ENCODE measurements at places on chromosomes 4 and X.

DNA sequence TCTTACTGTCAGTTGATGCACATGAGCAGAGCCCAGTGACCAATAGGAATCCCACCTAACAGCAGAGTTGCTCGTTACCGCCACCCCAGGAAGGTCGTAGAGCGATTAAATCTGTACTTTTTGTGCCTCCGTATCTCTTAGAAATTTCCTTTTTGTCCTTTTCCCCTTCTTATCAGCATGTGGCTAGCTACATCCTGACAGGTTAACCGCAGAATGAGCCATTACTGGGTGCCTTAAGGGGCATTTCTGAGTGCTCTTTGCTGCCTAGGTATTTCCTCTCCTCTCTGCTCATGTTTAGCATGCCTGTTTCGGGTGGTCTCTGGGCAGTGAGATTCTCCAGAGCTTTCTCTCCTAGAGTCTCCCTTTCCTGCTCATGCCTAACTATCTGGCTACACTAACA, 530.5 kb downstream of the FAM133A start:
- no peak for DNase-seq

DNA sequence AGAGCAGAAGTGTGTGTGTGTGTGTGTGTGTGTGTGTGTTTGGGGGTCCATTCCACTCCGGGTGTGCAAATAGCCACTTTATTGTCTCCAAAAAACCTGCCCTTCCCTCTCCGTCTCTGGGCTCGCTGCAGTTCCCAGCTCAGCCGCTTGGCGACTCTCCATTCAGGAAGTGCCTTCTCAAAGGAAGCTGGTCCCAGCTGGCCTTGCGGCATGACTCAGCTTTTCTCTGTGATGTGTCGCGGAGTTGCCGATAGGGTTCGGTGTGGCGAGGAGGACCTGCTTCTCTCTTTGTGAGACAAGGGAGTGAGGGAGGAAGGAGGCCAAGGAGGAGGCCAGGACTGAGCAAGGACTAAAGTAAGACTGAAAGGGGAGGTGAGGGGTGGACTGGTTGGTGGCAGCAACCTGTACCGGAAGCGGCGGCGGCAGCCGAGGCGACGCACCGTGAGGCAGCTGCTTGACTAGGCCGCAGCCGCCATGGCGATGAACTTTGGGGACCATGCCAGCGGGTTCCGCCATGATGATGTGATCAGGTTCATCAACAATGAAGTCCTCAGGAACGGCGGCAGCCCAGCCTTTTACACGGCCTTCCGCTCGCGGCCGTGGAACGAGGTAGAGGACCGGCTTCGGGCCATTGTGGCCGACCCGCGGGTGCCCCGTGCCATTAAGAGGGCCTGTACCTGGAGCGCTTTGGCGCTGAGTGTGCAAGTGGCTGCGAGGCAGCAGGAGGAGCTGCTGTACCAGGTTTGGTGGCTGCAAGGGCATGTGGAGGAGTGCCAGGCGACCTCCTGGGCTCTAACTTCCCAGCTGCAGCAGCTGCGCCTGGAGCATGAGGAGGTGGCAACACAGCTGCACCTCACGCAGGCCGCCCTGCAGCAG, at the start of gene TEX13C:
TEX13C (plus strand) TSS at position 226 of the 876 bp plus-strand sequence; CDS start at position 475, 249 bp downstream.
- DNase-seq, result no peak

DNA sequence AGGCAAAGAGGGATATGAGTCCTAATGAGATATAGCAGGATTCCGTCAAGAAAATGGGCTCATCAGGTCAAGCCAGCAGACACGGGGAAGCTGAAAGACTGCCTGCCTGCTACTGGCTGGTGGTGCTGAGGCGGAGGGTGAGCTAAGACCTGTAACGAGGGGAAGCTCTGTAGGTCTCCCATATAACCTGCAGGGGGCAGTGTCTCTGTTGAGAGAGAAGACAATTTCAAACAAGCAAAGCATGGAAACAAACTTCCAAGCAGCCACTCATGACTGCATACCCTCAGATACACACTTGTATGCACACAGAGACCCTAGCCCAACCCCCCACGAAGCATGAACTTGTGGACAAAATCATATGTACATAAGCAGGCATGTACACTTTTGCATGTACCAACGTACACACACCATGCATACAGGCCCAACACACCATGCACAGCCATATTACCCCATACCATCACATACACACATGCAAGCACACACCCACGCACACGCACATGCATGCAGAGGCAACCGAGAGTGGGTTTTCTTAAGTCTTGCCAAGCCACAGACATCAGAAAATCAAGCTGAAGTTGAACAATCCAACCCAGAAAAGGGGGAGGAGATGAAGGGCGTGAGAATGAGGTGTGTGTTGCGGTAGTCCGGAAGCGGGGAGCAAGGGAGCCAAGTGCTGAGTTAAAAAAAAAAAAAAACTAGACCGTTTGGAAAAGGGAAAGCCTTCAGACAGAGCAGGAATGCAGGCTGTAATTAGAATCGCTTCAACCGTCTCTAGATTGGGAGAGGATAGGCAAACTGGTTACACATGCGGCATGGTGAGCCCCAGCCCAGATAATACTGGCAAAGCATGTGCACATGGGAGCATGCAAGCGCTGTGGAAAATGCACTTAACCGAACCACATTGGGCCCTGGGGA, 71.0 kb downstream of the PJA1 start:
- no peak for DNase-seq

GRCh38 chr4:145337391-145337790, 144.3 kb upstream of the SMAD1 start:
- DNase-seq, result no peak

DNA sequence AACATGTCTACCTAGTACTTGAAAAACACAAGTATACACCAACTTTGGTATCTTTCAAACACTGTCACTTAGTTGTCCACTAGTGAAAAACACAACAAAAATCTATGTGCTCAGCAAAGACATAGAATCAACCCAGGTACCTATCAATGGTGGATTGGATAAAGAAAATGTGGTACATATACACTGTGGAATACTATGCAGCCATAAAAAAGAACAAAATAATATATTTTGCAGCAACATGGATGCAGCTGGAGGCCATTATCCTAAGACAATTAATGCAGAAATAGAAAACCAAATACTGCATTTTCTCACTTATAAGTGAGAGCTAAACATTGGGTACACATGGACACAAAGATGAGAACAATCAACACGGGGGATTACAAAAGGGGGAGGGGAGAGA, 148.7 kb downstream of the ENOX2 start:
- DNase-seq, result no peak
